Stimulated activated CD8-positive, alpha-beta memory T cell treated with anti-CD3 and anti-CD28 coated beads, Interleukin-15, amount 100 ng/mL, for 4 hours (primary cell): ENCODE measurements at places on chromosomes 16 and 17.

DNA sequence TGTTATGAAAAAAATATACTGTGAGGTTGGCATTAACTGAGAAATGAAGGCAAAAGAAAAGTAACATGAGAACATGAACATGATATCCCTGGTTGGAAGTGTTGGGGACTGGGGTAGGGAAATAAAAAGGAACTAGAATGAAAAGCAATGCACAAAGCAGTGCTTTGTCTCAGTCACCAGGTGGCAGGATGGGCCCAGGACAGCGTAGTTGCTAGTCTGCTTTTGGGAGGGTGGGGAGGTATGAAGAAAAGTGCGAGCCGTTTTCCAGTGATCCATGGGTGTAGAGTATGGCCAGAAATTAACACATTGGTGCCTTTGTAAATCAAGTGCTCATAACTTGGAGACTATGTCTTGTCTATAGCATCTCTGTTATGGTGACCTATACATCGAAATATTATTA is 662.5 kb upstream of the SALL1 start:
- no peak for DNase-seq

DNA sequence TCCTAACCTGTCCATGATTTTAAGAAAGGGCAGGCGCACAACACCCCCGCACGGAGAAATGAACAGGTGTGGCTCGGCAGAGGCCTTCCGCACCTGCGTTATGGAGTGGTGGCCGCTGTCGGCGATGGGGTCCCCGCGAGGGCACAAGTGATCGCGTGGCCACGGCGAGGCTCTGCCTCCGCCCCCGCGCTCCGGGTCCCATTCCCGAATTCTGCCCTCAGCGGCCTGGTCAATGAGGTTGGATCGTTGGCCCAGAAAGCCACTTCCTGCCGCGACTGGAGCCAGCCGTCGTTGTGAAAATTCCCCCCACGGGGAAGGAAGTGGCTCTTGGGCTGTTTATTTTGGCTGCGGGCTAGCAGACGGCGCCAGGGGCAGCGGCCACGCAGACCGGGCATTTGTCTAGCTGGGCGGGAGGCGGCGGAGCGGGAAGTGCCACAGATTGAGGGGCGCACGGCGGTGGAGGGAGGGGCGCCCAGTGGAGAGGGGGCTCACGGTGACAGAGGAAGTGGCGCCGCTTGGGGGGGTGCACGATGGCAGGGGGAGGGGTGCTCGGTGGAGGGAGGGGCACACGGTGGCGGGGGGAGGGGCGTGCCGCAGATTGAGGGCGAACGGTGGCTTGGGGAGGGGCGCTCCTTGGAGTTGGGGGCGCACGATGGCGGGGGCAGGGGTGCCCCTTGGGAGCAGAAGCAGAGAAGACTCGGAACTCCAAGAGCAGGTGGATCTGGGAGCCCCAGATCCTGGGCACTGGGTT is 25.0 kb downstream of the MRC2 start:
- DNase-seq = no peak

DNA sequence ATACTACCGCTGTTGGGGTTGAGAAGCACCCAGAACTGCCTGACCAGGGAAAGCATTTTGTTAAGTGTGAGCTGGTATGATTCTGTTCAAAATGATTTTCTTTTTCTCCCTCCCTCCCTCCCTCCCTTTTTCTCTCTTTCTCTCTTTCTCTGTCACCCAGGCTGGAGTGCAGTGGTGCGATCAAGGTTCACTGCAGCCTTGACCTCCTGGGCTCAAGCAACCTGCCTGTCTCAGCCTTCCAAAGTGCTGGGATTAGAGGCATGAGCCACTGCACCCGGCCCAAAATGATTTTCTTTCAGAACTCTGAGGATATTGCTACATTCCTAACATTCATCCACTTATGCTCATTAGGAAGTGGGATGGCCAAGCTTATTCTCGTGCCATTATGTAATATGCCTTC is 41.3 kb downstream of the SLC47A1 start:
- no peak for DNase-seq

DNA sequence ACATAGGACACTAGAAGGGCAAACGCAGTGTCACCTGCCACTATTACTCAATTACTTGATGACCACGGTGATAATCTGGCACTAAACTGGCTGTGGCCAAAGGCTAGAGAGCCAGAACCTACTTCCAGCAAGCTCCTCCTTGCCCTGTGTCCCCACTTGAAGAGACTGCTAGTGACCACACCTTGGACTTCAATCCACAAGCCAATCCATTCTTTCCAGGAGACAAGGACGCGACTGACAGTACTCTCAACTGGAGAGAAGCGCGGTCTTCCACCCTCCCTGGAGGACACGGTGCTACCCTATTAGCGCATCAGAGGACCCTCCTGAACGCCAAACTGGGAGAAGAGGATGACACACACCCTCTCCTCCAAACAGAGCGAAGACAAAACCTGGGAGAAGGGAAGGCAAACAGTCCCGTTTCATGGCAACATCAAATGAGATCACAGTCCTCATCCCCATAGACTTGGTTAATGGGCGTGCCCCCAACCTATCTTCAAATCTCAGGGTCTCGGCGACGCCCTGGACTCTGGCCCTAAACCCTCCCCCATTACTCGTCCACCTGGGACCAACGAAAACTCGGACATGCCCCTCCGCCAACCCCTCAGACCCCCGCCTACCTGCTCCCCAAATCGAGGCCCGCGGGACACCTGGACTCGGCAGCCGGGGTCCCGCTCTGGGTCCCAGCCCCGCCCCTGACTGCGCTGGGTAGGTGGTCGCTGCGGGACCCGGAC is 508 bp downstream of the FLCN start:
- no peak for DNase-seq

GRCh38 chr17:72862276-72862999 is 230.1 kb downstream of the SLC39A11 start:
- DNase-seq = no peak
